ENCODE measurements at places on chromosomes 3 and 15.

DNA sequence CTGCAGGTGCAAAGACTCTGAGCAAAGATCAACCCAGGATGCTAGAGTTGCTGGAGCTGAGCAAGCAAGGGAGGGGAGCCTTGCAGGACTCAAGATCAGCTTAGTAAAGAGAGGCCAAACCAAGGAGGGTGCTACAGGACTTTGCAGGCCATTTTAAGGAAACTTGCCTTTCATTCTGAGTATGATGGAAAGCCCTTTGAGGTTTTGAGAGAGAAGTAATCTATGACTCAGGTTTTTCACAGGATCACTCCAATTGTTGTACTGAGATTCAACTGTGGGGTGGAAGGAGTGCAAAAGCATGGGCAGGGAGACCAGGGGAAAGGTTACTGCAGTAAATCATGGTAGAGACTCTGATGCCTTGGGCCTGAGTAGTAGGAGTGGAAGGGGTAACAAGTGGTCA lies 260.4 kb upstream of the GPR149 start:
- DNase-seq = no peak

DNA sequence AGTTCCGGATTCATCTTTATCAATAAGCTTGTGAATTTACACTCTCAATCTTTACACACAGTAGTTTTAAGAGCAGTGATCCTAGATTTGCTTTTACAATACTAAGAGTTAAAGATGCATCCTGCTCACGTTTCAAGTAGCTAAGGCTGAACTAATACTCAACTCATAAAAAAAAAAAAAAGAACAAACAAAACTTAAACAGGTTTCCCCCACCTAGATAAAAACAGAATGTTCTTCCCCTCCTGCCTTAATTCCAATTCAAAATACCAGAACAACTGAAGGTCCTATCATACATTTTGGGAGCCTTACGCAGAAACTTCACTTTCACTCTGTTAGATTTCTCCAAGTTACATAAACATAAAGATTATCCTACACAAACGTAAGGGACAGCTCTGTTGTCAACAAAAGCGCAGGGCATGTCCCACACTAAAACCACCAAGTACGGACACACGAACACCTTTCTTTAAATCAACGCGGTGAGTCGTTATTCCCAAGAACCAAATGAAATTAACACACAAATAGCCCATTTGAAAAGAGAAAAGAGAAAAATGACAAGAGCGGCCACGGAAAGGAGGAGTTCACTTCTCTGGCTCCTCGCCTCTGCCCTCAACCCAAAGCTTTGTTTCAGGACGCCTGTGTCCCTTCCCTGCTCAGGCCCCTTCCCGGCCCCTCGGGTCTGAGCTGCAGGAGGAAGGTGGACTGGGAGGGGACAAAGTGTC lies 941 bp downstream of the CBLB start:
- DNase-seq = no peak

GRCh38 chr3:29763115-29763514 lies 482.2 kb downstream of the RBMS3 start:
- DNase-seq = no peak

- DNase-seq = no peak
Observed at GRCh38 chr15:89978914-89979313, 22.2 kb upstream of the ZNF710 start.

DNA sequence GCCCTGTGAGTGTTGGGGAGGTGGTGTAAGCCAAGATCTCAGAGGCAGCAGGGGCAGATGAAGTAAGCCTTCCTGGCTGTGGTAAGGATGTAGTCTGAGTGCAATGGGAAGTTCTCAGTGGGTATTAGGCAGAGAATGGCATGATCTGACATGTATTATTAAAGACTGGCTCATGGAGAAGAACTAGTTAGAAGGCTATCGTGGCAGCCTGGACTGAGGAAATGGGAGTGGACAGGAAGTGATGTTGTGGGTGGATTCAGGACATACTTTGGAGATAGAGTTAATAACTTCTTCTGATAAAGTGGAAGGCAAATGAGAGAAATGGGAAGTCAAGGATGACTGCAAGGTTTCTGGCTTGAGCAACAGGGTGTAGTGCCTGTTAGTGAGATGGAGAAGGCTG lies 250.9 kb upstream of the CFAP20DC start:
- no peak for DNase-seq

GRCh38 chr15:91857772-91858171 lies 4.3 kb downstream of the SLCO3A1 start:
- DNase-seq = no peak

DNA sequence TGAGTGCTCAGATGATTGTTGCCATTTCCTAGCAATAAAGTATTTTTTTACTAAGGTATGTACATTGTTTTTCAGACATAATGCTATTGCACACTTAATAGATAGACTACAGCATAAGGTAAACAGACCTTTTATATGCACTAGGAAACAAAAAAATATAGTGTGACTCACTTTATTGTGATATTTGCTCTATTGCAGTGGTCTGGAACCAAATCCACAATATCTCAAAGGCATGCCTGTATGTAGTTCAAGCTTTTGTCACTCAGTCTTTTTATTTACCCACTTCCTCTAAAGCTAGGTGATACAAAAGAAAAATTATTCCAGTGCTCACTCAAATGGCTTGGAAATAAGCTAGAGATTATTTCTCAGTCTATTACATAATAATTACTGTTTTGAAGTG lies 209.9 kb upstream of the VEPH1 start:
- no peak for DNase-seq

GRCh38 chr3:152177757-152178156 lies 91.0 kb upstream of the MBNL1 start:
- DNase-seq = no peak

Measured in ecto neural progenitor cell (in vitro differentiated cells).